ENCODE measurements at places on chromosomes 16 and 17.
A peak's percentile ranks its signal among the peaks of the same experiment; 100 is the strongest.

DNA sequence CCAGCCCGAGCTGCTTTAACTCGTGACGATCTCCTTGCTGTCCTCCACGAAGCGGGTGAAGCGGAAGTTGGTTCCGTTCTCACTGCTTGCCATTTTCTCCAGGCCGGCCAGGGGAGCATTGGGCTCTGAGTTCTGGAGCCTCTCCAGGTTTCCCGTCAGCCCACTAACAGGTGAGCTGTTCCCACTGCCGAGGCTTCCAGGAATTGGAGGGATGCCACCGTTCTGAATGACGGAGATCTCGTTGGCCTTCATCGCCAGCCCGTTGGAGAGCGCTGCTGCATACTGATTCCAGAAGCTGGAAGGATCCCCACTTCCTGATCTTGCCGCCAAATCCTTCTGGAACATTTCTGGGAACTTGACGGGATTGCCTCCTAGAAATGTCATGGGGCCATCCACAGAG lies 14.0 kb downstream of the SALL1 start:
- ATAC-seq = no peak

GRCh38 chr16:82833378-82833993 lies 206.7 kb downstream of the CDH13 start:
- no peak for ATAC-seq

- no peak for ATAC-seq
These were observed 79.8 kb downstream of the ENGASE start for GRCh38 chr17:79154446-79154845.

GRCh38 chr17:52790359-52790955 lies 631.9 kb upstream of the CA10 start:
- ATAC-seq = no peak

DNA sequence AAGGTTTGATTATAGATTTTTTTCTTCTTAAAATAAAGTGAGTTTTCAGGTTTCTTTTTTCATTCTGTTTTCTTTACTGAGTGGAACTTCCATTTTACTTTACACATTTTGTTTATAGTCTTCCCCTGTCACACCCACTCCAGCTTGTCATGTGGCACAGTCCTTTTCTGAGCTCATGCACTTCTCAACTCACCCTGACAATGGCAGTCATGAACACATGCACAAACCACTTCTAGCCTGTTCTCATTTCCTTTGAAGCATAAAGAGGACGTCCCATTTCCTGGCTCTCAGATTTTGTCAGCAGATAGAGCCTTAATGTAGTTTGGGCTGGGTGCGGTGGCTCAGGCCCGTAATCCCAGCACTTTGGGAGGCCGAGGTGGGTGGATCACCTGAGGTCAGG lies 168.0 kb downstream of the AHSP start:
- ATAC-seq = peak; percentile 85

GRCh38 chr17:80649672-80650330 lies 105.2 kb downstream of the RPTOR start:
- peak; percentile 85 for ATAC-seq

DNA sequence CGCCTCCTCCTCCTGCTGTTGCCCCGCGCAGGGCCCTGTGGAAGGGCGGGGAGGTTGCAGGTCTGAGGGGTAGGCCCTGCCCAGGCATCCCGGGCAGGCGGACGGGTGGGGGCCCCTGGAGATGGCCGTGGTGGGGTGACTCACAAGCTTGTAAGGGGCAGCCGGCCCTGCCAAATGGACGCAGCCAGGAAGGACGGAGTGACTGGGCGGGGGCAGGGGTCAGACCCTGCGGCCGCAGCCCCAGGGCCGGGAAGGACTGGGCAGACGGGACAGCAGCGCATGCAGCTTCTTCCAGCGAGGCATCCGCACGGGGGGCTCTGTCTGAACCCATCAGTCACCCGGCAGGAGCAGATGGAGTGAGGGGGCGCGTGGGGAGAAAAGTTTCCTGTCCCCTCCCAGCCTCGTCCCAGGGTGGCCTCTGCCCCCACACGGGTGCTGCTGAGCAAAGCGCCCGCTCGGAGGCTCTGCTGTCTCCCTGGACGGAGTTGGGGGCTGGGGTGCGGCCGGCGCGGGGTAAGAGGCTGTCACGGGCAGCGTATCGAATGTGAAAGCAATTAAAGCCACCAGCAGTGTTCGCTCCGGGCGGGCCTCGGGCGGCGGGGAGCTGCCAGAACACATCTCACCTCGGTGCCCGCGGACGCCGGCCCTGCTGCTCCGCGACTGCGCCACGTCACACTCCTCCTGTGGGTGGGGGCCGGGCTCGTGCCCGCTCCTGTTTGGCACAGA lies 5.4 kb upstream of the PRR35 start:
- no peak for ATAC-seq

- no peak for ATAC-seq
These were observed 2.9 kb upstream of the PMP22 start for GRCh38 chr17:15267996-15268395.

DNA sequence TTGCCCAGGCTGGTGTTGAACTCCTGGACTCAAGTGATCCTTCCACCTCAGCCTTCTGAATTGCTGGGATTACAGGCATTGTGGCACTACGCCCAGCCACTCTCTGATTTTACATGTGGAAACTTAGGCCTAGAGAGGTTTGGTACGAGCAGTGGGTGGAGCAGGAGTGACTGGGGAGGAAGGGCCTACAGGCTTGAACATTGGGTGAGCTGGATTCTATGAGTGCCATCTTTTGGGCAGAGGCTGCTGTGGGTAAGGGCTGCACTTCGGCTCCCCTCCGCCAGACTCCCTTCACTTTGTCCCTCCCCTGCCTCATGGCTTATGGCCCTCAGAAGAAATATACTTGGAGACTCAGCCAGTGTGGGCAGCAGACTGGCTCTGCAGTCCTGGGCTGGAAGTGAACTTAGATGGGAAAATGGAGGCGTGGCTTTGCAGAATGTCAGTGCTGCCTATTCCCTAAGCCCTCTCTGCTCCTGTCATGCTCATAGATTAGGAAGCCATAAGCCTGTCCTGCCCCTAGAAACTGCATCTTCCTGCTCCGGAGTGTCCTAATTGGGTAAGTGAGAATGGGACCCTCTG lies 9.5 kb upstream of the MRC2 start:
- no peak for ATAC-seq

DNA sequence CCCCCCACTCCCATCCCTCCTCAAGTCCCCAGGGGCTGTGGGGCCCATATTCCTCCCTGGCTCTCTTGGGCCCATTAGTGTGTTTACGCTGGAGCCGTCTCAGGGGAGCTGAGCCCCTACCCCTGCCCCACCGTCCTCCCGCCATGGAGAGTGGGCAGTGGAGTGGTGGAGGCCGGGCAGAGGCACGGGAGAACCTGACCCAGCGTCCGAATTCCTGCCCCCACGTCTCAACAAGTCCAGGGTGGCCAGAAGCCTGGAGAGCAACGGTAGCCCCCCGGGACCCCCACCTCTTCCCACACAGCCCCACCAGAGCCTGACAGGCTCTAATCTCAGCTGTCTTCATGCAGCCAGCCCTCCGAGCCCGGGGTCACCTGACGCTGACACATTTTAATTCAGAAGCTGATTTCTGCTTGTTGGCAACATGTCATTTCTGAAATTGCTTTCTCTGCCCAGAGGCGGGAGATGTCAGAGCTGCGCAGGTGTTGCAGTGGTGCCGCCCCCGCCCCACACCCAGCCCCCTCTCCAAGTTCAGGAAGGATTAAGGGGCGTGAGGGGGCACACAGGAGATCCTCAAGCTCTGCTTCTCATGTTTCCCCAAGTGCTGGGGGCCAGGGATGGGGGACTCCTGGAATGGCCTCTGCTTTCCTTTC lies 32.6 kb downstream of the WNT9B start:
- ATAC-seq = no peak

- peak; percentile 87 for ATAC-seq
These were observed 58.5 kb upstream of the CREBBP start for GRCh38 chr16:3938843-3939624.

- ATAC-seq = no peak
These were observed 18.9 kb downstream of the UTP6 start for GRCh38 chr17:31882571-31882970.

DNA sequence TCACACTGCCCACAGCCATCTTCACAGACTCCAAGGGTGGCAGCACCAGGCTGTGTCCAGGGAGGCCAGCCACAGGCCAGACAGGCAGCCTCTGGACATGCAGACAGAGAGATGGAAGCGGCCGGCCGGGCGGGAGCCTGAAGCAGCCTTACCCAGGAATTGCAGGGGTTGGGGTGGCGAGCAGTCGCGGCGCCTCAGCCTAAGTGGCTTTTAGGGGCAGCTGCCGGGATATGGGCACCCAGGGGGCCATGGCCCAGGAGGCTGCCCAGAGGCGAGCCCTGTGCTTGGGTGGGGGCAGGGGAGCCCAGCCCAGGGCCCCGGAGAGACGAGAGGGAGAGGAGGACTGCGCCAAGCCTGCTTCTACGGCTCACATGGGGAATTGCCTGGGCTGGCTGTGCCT lies 1.5 kb upstream of the NHERF2 start:
- ATAC-seq = no peak

- ATAC-seq = no peak
These were observed 23.8 kb downstream of the AKAP1 start for GRCh38 chr17:57108671-57109392.

- ATAC-seq = no peak
These were observed 87.0 kb downstream of the ABCC1 start for GRCh38 chr16:16036359-16036792.

DNA sequence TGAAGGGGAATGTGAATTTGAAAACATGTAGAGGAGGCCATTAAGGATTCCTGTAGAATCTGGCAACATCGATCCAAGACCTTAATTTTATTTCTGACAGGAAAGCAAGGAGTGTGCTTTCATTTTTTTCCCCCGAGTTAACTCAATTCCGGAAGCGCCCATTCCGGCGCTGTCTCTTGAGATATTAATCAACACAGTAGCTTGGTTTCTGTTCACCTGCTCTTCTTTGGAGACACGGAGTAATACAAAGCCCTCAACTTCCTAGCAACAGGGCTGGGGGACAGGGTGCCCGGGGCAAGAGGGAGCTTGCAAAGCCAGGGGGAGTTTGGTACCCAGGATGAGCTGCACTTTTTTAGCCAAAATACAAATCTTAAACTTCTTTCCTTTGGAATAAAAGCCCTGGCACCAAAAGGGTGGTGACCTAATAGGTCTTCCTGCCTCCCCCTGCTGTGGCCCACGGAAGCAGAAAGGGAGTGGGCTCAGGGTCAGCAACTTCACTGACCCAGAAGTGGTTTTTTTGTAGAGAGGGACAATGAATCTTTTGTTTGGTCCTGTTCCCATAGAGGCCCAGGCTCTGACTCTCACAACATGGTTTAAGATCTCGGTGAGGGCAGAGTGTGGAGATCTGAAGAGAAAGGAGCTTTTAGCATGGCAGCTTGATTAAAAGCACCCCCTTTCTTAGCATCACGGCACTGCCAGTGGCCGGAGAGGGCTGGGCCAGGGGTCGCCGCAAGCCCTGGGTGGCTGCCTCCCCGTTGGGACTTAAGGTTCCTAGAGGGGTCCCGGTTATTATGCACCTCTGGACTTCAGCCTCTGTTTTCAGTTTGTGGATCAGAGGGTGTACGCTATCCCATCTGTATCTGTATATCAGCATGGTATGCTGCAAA lies 207.3 kb downstream of the CCDC182 start:
- peak; percentile 43 for ATAC-seq

DNA sequence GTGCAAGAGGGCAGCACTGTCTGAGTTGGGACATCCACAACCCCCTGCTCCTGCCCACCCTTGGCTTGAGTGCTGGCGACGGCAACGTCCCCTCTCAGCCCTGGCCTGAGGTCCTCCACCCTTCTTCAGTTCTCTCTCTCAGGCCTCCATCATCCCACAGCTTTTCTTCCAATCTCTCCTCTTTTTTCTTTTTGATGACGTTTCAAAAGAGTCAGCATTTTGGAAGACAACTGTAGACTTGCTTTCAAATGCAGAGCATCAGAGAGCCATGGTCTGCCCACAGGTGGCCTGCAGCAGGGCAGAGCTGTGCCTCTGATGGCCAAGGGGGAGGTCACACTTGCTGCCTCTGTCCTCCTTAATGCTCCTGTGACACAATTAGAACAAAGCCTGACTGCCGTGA lies 775.4 kb downstream of the KCNJ18 start:
- no peak for ATAC-seq

- ATAC-seq = no peak
These were observed 169.9 kb downstream of the CYB561 start for GRCh38 chr17:63275971-63276745.

DNA sequence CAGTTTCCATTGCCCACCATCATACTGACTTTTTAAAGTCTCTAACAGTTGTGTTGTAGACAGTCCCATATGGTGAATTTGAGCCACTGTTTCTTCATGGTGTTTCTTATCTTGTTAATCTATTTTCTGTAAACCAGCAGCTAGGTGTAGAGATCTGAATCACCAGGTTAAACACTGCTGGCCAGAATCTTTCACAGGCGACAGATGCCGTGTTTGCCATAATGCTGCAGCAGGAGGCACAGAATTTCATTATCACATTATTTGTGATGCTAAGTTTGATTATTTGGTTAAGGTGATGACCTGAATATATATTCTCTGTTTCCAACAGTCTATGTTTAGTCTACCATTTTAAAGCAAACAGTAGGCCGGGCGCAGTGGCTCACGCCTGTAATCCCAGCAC lies 11.5 kb upstream of the CNGB1 start:
- no peak for ATAC-seq

GRCh38 chr16:88804552-88805339 lies 1.2 kb downstream of the CDT1 start:
- ATAC-seq = peak; percentile 24

GRCh38 chr17:13114601-13115031 lies 96.8 kb upstream of the ELAC2 start:
- no peak for ATAC-seq

DNA sequence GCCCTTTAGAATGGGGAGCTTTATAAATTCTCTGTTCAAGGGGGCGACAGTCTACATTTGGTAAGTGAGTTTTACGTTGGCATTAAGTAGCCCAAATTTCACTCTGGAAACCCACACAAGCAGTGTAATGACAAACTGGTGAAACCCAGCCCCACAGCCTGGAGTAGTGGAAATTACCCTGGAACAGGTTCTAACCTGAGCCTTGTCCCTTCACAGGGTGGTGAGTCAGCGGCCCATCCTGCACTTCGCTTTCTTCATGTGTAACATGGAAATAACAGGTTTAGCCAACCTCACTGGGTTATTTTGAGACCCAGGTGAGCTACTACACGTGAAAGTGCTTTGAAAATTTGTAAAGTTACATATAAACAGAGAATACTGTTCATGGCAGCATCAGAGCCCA lies 3.5 kb upstream of the TLCD3A start:
- ATAC-seq = peak; percentile 15

DNA sequence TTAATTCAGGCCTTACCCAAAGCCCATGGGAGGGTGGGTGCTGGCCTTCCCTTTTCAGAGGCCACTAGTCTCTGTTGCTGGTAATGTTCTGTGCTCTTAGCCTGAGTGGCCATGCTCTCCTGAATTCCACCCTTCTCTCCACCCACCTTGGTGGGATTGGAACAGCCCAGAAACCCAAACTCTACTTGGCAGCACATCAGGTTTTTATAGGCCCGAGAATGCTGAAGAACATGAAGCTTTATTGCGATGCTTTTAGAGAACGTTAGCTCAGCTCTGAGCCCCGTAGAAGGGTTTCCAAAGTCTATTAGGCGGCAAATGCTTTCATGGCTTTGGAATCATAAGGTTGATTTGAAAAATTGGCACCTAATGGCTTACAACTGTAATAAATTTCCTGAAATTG lies 209.3 kb downstream of the MSI2 start:
- ATAC-seq = no peak
